ENCODE measurements at places on chromosomes 2 and 18. TPM values are rescaled to one million over a fixed set of nuclear protein-coding genes. Genes with fewer than 3 reads are reported as not detected.

The MROH2A gene
- not detected for total RNA-seq

DNA sequence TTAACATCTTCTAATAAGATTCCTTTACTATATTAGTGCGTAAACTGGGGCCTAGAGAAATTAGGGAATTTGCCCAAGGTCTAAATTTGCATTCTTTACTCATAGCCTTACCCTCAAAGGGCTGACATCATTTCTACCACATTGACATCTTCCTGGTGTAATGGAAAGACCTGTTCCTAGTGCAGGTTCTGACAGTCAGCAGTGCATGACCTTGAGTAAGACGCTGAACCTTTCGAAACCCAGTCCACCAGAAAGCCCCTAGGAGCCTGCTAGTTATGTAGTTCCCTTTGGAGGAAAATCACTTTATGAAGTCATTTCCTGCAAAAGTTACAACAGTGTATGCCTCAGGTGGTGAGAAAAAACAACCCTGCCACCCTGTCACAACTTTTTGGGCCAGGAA, 388.3 kb downstream of the TNS1 start:
- no peaks in the 10 kb centered on the region for H3K36me3 ChIP-seq
- DNase-seq = peak; percentile 3
- peaks cover 9% of the 10 kb centered on the region for H3K4me1 ChIP-seq
- no peak overlapping the region for H3K27ac ChIP-seq

DNA sequence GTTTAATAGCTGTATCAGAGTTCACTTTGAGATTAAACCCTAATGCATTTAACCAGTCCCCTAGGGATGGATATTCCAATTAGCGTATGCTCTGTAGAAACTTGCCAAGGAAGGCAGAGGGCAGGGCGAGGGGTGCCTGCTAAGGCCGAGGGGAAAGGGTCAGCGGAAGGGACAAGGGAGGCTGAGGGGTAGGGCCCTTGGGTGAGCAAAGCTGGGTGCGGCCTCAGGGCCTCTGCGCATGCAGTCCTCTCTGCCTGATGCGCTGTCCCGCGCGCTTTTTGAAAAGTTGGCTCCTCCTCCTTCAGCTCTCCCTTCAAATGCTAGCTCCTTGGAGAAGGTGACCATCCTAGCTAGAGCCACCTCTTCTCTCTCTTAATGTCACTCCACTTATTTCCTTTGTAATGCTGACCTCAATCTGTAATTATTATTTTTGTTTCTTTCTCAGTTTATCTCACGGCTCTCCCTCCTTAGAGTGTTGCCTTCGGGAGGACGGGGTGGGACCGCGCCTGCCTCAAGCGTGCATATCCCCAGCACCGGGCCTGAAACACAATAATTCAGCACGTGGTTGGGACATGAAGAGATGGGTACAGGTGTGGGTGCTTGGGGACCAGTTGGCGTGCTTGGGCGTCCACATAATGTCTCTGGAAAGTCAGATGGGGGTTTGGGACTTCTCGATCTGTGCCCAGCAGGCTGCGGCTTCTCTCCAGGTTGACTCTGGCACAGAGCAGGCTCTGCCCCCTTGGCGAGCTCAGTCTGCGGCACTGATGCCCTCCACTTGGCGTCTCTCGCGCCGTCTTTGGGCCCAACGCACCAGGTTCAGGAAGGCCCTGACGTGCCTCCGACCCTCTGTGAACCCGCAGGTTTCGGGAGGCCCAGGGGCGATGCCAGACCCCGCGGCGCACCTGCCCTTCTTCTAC, 10.0 kb downstream of the ZAP70 start:
- no peak overlapping the region for H3K4me3 ChIP-seq
- no peak for DNase-seq
- no peaks in the 10 kb centered on the region for H3K36me3 ChIP-seq
- no peaks in the 10 kb centered on the region for H3K4me1 ChIP-seq

The SERPINB10 gene
- total RNA-seq = not detected

The CXCR1 gene
- total RNA-seq = not detected

- H3K4me1 ChIP-seq = peaks cover 11% of the 10 kb centered on the region
- peak; percentile 37 for DNase-seq
- no peaks in the 10 kb centered on the region for H3K36me3 ChIP-seq
- no peaks in the 10 kb centered on the region for H3K27me3 ChIP-seq
- no peak overlapping the region for H3K4me3 ChIP-seq
These were observed 38.9 kb downstream of the MRPL33 start for GRCh38 chr2:27810455-27810854.

DNA sequence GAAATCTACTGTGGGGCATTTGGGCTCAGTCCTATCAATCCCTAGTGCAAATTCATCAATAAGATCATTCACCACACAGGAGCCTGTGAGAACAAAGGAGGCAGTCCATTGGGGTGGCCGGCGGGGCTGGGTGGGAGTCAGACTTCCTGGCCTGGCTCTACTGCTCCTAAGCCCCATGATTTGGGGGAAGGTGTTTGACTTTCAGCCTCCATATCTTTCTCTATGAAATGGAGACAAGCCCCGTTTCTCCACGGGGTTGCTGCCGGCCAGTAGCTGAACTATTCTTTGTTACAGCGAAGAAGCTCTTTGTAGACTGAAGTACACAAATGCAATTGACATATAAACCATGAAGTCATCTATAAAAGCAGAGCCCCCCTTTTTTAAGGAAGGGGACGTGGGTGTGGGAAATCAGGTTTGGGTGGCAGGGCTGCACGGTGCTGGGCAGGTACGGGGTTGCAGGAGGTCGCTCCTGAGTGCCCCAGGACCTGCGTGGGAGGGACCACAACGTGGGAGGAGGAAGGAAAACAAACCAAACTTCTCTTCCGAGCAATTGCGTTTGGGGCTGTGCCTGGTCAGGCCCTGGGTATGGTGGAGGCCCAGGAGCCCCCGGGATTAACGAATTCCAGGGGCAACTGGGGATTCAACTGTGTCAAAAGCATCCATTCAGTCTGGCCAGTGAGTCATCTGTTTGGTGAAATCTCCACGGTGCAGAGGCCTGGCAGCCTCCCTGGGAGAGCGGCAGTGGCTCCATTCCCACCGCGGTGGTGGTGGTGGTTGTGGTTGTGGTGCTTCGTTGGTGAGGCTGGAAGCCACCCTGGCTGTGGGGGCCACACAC, 18.2 kb downstream of the FBLN7 start:
- DNase-seq = peak; percentile 47
- no peak overlapping the region for H3K27ac ChIP-seq
- no peaks in the 10 kb centered on the region for H3K27me3 ChIP-seq

- no peaks in the 10 kb centered on the region for H3K4me1 ChIP-seq
- H3K4me3 ChIP-seq = no peak overlapping the region
- no peak for DNase-seq
These were observed 46.3 kb upstream of the APCDD1 start for GRCh38 chr18:10408131-10408530.

GRCh38 chr2:118078734-118079133, 9.5 kb upstream of the INSIG2 start:
- no peaks in the 10 kb centered on the region for H3K36me3 ChIP-seq
- no peak for DNase-seq
- no peaks in the 10 kb centered on the region for H3K4me1 ChIP-seq

The SALL3 gene
- total RNA-seq = not detected

The IL36G gene
- not detected for total RNA-seq

DNA sequence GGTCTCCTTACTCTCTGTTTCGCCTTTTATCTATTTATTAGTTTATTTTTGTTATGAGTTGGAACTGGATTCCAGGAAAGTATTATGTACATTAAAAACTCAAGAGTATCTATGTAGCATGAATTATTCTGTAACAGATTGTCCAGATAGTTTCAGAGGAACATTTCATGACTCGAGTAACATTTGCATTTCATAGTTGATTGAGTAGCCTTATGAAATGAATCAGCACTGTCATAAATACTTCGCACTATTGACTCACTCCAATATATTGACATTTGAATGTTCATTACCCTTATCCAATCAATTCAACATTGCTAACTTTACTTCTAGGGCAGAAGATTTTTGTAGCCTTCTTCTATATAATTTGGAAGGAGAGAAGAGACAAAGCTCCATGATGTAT, 11.3 kb upstream of the VRK2 start:
- no peaks in the 10 kb centered on the region for H3K36me3 ChIP-seq
- peaks cover 6% of the 10 kb centered on the region for H3K4me1 ChIP-seq
- no peak overlapping the region for H3K4me3 ChIP-seq
- no peaks in the 10 kb centered on the region for H3K27me3 ChIP-seq
- H3K27ac ChIP-seq = no peak overlapping the region

DNA sequence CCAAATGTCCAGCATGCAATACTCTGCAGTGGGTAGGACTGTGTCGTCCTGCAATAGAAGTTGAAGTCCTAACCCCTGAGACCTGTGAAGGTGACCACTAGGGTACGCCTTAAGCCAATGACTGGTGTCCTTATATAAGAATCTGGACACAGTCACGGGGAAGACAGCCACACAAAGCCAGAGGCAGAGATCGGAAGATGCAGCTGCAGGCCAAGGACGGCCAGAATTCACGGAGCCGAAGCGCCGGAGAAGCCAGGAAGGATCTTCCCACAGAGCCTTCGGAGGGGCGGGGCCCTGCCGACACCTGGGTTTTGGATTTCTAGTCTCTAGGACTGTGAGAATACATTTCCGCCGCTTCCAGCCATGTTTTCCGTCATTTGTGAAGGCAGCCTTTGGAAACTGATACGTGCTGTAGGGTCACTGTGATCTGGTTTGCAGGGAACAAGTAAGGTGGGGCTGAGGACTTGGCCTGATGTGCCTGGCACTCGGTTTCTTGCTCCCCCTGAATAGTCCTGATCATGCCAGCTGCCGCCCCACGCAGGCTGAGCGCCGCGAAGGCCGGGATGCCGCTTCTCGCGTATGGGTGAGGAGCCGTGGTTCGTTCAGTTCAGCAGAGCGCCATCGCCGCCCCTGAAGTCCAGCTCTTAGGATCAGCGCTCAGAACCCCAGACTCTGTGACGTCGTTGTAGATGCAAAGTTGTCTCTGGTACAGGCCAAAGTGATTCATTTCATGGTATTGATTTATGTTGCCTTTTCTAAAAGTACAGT, 38.7 kb downstream of the PTGR3 start:
- H3K27ac ChIP-seq = no peak overlapping the region
- DNase-seq = no peak
- peaks cover 16% of the 10 kb centered on the region for H3K27me3 ChIP-seq
- H3K4me1 ChIP-seq = no peaks in the 10 kb centered on the region

- no peaks in the 10 kb centered on the region for H3K27me3 ChIP-seq
- no peak overlapping the region for H3K27ac ChIP-seq
- H3K4me1 ChIP-seq = no peaks in the 10 kb centered on the region
These were observed 20.8 kb downstream of the SF3B1 start for GRCh38 chr2:197414039-197414438.
